ENCODE measurements at places on chromosomes 5 and 9.
A peak's percentile ranks its signal among the peaks of the same experiment; 100 is the strongest.

- no peak for DNase-seq
These were observed 41.4 kb upstream of the PAPPA start for GRCh38 chr9:116112236-116112635.

- DNase-seq = peak; percentile 37
These were observed 53.5 kb downstream of the RGS3 start for GRCh38 chr9:113516840-113517577.

- no peak for DNase-seq
These were observed 6.4 kb upstream of the C6 start for GRCh38 chr5:41219658-41220269.

- DNase-seq = no peak
These were observed 136.7 kb downstream of the FGF10 start for GRCh38 chr5:44252545-44252944.

DNA sequence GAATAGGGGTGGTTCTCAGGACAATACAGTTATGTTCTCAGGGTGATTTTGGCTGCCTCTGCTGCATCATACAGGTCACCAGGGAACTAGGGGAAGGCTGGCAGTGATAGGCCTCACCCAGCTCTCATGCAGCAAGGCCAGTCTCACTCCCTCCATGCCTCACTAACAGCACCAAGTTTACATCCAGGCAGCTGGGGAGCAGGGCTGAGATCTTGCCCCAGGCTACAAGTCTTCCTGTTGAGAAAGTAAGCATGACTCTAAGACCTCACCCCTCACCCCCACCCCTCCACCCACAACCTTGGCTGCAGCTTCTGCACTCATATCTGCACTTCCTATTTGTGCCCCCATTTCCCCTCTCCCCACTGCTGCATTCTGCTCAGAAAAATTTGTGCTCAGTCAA is 481.2 kb downstream of the ACTL7B start:
- DNase-seq = no peak

DNA sequence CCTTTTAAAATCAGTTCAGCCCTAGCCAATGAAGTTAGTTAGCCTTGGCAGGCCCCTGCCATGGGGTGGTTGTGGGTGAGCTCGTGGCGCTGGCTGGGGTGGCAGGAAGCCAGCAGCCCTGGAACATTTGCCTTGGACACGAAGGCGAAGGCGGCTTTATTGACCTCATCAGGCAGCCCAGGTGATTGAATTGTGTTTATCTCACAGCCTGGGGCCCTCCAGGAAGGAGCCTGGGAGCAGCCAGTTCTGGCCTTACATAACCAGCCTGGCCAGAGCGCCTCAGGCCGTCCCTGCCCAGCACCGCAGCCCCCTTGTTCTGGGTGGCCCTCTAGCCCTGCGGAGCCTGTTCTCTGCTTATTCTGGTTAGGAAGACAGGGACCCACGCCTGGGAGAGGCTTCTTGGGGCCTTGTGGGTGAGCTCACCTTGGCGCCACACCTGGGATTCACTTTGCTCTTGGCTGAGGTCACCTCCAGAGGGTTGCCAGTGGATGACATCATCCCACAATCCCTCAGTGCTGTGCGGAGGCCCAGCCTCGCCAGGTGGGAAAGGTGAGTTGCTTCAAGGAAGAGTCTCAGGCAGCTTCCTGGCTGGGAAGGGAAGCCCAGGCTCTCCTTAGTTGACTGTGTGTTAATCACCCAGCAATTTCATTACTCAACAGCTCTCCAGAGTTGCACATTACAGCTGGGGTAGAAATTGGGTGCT is 54.4 kb upstream of the RPL26L1 start:
- no peak for DNase-seq

GRCh38 chr9:15239816-15240215 is 67.2 kb downstream of the TTC39B start:
- no peak for DNase-seq

DNA sequence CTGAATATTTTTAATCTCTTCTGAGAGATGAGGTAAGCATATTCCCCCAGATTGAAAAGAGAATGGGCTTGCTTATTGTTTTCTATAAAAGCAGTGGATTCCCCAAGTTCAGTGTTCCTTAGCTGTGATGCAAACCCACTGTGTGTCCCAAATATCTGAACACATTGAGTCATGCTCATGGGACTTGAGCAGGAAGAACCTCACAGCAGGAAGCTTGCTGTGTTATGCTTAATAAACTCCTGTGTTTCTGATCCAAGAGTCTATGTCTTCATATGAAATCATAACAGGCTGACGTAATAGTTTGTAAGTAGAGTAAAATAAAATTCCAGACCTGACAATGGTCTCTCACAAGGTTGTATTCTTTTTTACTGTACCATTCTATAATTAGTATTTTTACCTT is 24.8 kb upstream of the LOX start:
- DNase-seq = no peak

GRCh38 chr9:27665136-27665535 is 91.9 kb upstream of the C9orf72 start:
- DNase-seq = no peak

- no peak for DNase-seq
These were observed 15.3 kb upstream of the KLF4 start for GRCh38 chr9:107504585-107505455.

GRCh38 chr9:101639785-101640665 is 45.3 kb upstream of the PPP3R2 start:
- no peak for DNase-seq

GRCh38 chr5:10779592-10779991 is 18.6 kb upstream of the DAP start:
- DNase-seq = no peak

DNA sequence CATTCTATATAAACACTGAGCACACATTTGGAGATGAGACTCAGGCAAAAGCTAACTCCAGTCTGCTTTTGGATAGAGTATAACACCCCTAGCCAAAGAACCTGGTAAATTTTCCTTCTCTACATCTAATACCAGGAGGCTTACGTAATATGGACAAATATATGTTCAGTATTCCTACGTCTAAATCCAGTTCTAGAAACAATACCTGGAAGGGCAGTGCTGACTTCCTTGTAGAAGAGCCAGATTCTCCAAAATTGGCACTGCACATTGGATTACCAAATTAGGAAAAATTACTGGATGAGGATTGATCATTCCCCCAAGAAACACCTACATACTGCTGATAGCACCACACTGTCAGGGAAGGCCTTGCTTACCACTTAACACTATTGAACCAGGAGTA is 247.4 kb downstream of the SAXO1 start:
- no peak for DNase-seq

- DNase-seq = no peak
These were observed 96.2 kb downstream of the RXRA start for GRCh38 chr9:134422301-134423090.

GRCh38 chr9:90408659-90409058 is 234.0 kb downstream of the DIRAS2 start:
- DNase-seq = no peak

- no peak for DNase-seq
These were observed 362.8 kb downstream of the IRX1 start for GRCh38 chr5:3958389-3958788.

DNA sequence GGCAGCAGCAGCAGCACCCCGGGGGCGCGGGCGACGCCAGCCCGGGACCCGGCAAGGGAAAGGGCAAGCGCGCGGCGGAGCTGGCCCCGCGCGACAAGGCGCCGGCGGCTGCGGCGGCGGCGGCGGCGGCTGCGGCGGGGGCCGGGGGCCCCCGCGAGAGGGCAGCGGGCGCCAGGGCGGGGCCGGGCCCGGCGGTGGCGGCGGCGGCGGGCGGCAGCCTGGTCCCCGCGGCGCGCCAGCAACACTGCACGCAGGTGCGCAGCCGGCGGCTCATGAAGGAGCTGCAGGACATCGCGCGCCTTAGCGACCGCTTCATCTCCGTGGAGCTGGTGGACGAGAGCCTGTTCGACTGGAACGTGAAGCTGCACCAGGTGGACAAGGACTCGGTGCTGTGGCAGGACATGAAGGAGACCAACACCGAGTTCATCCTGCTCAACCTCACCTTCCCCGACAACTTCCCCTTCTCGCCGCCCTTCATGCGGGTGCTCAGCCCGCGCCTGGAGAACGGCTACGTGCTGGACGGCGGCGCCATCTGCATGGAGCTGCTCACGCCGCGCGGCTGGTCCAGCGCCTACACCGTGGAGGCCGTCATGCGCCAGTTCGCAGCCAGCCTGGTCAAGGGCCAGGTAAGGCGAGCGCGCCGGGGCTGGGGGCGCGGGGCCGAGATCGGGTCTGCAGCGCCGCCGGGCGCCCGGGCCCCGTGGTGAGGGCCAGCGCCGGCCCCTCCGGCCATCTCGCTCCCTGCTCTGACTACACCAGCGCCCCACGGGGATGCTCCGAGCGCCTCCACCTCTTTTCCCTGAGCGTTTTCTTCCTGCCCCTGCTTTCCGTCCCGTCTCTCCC is at the start of gene UBE2QL1:
UBE2QL1 (plus strand) TSS at position 238 of the 843 bp plus-strand sequence; CDS start at position 273, 35 bp downstream.
- no peak for DNase-seq

- no peak for DNase-seq
These were observed 20.7 kb upstream of the TMOD1 start for GRCh38 chr9:97480749-97481148.

DNA sequence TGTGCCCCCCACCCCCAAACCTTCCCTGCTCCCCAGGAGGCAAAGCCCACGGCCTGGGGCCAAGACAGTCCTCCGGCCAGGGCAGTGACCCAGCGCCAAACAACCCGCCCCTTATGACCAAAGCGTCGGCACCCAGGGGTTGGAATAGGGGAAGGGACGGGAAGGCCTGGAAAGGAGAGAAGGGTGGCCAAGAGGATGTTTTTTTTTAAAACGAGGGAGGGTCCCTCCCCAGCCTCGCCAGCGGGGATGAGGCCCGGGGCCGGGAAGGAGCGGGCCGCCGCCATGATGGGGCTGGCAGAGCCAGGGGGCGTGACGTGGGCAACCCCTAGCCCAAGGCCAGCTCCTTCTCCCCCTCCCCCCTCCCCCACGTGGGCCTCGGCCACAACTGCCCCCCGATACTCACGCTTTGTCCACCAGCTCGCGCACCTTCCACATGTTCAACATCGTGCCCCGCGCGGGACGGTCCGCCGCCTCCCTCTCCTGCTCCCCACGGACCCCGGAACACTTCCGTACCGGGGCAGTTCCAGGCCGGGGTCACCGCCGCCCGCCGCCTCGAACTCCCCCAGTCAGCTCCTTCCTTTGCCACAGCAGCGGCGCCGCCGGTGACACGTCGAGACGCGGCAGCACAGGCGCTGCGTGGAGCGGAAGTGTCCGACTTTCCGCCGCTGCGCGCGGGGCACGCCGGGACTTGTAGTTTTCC is at the start of gene CLINT1:
CLINT1 (minus strand) TSS at position 619 of the 700 bp plus-strand sequence; CDS start at position 444, 175 bp downstream.
- peak; percentile 84 for DNase-seq

- DNase-seq = no peak
These were observed 94.0 kb downstream of the SPATA31D1 start for GRCh38 chr9:82082563-82082962.

DNA sequence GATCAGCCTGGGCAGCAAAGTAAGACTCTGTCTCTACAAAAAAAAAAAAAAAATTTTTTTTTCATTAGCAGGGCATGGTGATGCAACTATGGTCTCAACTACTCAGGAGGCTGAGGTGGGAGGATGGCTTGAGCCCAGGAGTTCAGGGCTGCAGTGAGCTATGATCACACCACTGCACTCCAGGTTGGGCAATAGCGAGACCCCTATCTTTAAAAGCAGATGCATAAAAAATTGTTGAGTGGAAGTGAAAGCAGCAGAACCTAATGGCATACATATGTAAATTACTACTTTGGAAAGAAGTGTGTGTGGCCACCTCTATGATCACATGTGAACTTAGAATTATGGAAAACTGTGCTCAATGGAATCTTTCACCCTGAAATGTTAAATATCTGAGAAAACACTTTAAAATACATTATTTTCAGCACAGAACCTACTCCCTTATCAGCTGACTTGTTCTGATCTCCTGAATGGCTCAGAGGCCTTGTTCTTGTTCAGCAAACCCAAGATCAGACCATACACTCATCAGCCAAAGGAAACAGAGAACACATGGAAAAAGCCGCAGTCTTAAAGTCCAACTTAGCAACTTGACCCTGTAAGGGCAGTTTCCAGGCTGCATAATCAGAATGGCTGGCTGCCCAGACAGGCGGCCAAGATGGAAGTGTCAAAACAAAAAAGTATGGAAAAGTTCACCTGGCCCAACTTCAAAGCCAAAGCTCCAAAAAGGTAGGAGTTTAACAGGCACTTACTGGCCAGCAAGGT is 56.5 kb downstream of the SIL1 start:
- DNase-seq = no peak

- no peak for DNase-seq
These were observed 69.9 kb upstream of the SLC1A1 start for GRCh38 chr9:4420351-4420750.

All from activated CD8-positive, alpha-beta memory T cell treated with anti-CD3 and anti-CD28 coated beads for 1 hour (primary cell).